ENCODE measurements at places on chromosomes 5 and 9.

DNA sequence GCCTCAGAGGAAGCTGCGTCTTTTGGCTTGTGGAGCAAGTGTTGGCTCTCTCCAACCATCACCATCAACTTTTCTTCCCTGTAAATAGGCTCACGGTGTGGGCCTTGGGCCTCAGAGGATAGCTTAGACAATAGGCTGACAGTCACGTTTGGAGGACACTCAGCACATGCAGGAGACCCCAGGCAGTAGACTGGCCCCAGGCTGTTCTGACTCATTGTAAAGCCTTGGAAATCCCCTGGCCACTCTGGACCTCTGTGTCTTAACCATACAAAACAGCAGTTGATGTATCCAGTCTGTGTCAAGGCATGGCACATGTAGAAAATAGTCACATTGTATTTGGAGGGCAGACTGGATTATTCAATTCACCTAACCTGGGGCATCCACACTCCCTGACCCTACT is 18.6 kb downstream of the CD74 start:
- DNase-seq = no peak

- DNase-seq = no peak
These were observed 203.3 kb downstream of the FOXD4L6 start for GRCh38 chr9:40925149-40925548.

DNA sequence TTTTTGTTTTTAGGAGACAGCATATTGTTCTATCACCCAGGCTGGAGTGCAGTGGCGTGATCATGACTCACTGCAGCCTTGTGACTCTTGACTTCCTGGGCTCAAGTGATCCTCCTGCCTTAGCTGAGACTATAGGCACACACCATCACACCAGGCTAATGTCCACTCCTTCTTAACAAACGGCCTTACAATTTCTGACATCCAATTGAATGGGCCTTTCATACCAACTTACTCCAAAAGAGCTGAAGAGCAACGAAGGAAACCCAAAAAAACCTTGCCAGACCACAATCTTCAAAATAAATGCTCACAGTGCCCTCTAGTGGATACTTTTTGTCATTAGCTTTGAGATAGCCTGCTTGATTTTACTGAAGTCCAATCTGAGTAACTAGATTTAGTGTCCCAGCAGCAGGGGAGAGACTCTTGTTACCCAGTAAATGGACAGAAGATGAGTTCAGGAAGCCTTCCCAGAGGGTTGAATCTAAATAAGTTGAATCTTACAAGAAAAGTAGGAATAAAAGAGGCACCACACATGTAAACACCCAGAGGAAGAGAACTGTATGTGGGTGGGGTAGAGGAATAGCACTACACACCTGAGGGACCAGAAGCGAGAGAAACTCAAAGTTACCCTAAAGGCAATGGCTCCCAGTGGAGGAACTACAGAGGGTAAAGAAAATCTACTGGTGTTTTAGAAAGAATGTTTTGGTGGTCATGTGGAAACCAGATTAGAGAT is 9.3 kb downstream of the ZNF622 start:
- DNase-seq = no peak

GRCh38 chr9:36870960-36871359 is 163.1 kb downstream of the PAX5 start:
- DNase-seq = no peak

- DNase-seq = no peak
These were observed 35.9 kb downstream of the PRR16 start for GRCh38 chr5:120499876-120500563.
